ENCODE measurements at places on chromosomes 1 and 21. TPM values are rescaled to one million over a fixed set of nuclear protein-coding genes. Genes with fewer than 3 reads are reported as not detected.
A peak's percentile ranks its signal among the peaks of the same experiment; 100 is the strongest.

MMP23B gene
- total RNA-seq, result 1.5 TPM

GRCh38 chr1:38990386-38990737 lies 714 bp upstream of the AKIRIN1 start:
- peaks cover 4% of the 10 kb centered on the region for H3K36me3 ChIP-seq
- peaks cover 19% of the 10 kb centered on the region for H3K4me1 ChIP-seq
- H3K27ac ChIP-seq, result peak overlapping the region; percentile 86
- DNase-seq, result no peak
- H3K27me3 ChIP-seq, result no peaks in the 10 kb centered on the region
- H3K4me3 ChIP-seq, result peak overlapping the region; percentile 42

- no peak overlapping the region for H3K27ac ChIP-seq
- no peak overlapping the region for H3K4me3 ChIP-seq
- peaks cover 77% of the 10 kb centered on the region for H3K36me3 ChIP-seq
Measured at GRCh38 chr21:32325706-32326105, 27.1 kb downstream of the MRAP start.

DNA sequence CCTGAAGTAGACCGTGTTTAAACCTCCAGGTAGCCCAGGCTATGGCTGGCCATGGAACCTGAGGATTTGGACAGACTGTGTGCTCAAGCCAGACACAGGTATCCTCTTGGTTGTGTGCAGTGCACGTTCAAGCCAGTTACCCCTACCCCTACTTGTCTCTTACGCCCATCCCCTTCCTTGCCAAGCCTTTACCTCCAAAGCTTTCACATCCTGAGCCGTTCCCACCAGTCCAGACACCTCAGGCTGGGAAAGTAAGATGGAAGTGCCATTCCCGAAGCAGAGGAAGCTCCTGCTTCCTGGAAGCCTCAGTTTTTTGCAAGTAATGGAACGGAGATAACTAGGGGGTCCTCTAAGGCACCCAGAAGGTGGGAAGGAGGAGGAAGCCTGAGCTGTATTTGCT lies 41.5 kb upstream of the HMGB4 start:
- no peak for DNase-seq
- H3K36me3 ChIP-seq, result no peaks in the 10 kb centered on the region
- H3K4me1 ChIP-seq, result no peaks in the 10 kb centered on the region
- no peaks in the 10 kb centered on the region for H3K27me3 ChIP-seq
- H3K27ac ChIP-seq, result no peak overlapping the region
- no peak overlapping the region for H3K4me3 ChIP-seq

DNA sequence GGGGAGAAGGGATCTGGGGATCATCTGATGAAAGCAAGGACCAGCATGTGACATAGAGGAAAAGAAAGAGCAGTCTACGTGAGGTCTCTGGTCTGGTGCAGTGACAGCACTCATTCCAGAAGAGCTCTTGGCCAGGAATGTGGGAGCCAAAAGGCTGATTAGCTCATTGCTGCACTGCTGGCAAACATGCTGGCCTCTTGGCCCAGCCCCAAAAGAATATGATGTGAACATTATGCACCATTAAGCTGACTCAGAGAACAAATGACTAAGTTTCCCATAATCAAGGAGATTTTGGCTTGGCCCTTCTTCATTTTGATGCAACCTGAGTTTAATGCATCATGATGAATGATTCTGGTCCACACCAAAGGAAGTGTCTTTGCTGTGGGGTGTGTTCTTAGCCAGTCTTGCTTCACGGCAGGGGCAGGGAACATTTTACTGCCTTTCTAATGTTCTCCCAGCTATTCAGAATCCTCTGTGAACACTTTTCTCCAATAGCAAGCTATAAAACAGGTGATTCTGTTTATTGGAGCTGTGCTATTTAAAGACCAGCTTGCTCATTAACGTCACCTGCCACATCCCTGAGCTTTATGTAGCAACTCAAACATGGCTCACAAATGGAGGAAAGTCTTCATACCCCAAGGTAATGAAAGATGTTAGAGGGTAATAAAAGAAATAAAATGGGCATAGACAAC lies 55.1 kb downstream of the PCBP3 start:
- H3K27me3 ChIP-seq, result no peaks in the 10 kb centered on the region
- H3K4me3 ChIP-seq, result no peak overlapping the region
- H3K27ac ChIP-seq, result no peak overlapping the region
- H3K4me1 ChIP-seq, result no peaks in the 10 kb centered on the region
- H3K36me3 ChIP-seq, result no peaks in the 10 kb centered on the region
- DNase-seq, result no peak

GRCh38 chr1:59146056-59146455 lies 150.8 kb upstream of the FGGY start:
- peak overlapping the region; percentile 69 for H3K4me3 ChIP-seq
- H3K27me3 ChIP-seq, result no peaks in the 10 kb centered on the region
- H3K4me1 ChIP-seq, result peaks cover 25% of the 10 kb centered on the region
- no peaks in the 10 kb centered on the region for H3K36me3 ChIP-seq

- no peaks in the 10 kb centered on the region for H3K27me3 ChIP-seq
- H3K36me3 ChIP-seq, result no peaks in the 10 kb centered on the region
- no peaks in the 10 kb centered on the region for H3K4me1 ChIP-seq
- no peak overlapping the region for H3K4me3 ChIP-seq
Measured at GRCh38 chr1:184315254-184315653, 71.6 kb upstream of the C1orf21 start.

GRCh38 chr1:11691302-11691914 lies at the start of gene DRAXIN:
Gene DRAXIN, plus strand, starts transcription at chr1:11691710. Its CDS starts 14,549 bp downstream, at chr1:11706259.
- no peaks in the 10 kb centered on the region for H3K36me3 ChIP-seq
- no peaks in the 10 kb centered on the region for H3K27me3 ChIP-seq
- peaks cover 26% of the 10 kb centered on the region for H3K4me1 ChIP-seq
- no peak for DNase-seq
- no peak within 1 kb of the TSS for H3K4me3 ChIP-seq
